ENCODE measurements at places on chromosomes 7 and 10.
A peak's percentile ranks its signal among the peaks of the same experiment; 100 is the strongest.

GRCh38 chr10:95176101-95176500, 17.9 kb upstream of the ACSM6 start:
- no peak for DNase-seq

DNA sequence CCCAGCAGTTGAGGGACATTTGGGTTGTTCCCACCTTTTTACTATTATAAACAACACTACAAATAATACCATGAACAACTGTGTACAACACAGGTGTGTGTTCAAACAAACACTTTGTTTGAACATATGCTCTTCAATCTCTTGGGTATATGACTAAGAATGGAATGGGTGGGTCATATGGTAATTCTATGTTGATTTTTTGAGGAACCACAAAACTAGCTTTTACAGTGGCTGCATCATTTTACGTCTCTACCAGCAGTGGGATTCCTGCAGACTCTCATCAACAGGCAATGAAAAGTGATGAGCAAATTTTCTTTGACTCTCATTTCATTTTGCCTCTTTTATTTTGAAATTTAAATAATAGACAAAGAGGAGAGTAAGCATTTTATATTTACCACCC, 116.9 kb upstream of the KLF14 start:
- DNase-seq, result no peak

DNA sequence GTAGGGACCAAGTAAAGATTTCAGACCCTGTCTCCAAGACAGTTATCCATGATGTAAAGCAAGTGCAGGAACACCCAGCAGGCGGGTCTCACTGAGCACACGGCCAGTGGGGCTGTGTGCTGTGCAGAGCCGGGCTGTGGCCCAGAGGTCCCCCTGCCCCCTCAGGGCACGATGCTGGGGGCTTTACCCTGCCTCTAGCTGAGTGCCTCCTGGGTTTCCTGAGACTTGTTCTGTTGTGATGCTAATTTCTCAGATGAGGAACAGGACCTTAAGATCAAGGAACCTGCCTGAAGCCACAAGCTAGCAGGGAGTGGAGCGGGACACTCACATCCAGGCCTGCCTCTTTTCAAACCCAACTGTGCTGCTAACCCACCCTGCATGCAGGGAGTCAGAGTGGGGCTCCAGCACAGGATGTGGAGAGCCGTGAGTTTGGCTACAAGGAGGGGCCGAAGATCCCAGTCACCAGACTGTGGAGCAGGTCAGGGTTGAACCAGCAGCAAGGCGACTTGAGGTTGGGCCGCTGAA, 76.1 kb upstream of the LYZL2 start:
- no peak for DNase-seq

- DNase-seq, result peak; percentile 3
Observed at GRCh38 chr7:30276203-30276900, 8.0 kb upstream of the ZNRF2 start.

- no peak for DNase-seq
Observed at GRCh38 chr10:1251769-1252168, 195.6 kb downstream of the WDR37 start.

DNA sequence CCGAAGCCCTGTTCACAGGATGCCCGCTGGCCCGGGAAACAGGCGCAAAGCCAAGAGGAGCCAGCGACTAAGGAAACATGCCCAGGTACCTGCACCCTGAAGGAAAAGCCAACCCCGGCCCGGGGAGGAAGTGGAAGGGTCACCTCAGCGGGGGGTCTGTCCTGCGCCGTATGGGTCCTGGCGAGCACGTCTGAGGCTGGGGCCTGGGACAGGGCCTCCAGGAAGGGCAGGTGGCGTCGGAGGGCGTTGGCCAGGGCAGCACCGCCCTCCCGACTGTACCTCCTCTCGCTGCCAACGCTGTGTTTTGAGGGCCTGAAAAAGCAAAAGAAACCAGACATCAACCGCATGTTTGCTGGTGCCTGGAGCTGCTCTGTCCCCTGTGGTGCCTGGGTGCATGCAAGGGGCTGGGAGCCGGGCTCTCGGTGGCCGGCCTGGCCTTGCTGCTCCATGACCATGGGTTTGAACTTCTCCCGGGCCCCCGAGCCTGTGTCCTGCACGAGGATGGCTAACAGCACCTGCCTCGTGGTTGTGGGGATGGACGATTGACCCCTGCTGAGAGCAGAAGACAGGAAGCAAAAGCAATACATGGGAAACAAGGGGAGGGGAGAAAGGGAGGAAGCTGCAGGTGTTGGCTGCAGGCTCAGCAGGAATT, 395.3 kb downstream of the PTPRN2 start:
- no peak for DNase-seq

DNA sequence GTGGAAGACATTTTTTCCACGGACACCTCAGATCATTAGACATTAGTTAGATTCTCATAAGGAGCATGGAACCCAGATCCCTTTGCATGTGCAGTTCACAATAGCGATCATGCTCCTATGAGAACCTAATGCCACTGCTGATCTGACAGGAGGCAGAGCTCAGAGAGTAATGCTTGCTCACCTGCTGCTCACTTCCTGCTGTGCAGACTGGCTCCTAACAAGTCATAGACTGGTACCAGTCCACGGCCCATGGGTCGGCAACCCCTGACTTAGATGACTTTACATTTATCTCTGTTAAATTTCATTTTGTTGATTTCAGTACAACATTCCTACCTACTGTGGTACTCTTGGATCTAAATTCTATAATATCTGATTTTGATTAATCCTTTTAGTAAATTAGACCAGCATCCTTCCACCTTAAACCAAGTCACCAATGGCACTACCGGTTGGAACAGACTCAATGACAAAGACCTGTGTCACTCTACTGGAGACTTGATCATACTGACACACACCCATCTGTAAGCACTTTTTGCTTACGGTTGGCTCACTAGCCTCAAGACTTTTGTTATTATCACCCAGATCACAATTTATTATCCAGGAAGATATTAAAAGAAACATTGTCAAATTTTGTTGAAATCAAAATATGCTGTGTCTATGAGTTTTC, 8.0 kb upstream of the CCDC71L start:
- no peak for DNase-seq

DNA sequence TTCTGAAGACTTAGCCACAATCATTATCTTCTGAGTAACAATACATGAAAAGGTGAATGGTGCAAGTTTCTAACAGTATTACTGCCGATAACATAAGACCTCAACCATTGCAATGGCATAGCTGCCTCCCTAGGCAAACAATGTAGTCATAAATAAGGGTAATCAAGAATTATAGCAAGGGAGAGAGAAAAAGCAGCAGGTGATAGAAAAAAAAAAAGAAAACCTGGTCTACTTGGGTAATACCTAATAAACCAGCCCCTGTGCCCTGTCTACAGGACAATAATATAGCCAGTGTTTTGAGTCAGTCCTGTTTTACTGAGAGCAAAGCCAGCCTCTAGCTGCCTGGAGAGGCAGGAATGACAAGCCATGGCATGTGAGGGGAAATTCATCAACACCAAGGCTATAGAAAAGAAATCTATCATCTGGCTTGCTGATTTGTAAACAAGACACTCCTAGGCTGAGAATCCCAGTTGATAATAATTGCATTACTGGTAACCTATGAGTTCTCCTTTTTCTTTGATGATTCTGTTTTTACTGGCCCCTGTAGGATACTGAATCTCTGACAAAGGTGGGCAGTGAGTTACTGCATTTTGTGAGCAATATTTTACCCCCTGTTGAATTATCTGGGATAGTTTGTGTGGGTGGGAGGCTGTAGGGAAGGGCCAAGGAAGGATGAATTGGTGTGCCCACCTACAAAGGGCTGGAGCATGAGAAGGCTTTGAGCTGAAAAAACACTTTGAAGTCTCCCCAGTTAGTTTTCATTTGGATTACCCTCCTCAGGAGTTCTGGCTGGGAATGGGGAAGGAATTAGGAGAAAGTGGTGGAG, 1.7 kb upstream of the WEE2 start:
- no peak for DNase-seq

DNA sequence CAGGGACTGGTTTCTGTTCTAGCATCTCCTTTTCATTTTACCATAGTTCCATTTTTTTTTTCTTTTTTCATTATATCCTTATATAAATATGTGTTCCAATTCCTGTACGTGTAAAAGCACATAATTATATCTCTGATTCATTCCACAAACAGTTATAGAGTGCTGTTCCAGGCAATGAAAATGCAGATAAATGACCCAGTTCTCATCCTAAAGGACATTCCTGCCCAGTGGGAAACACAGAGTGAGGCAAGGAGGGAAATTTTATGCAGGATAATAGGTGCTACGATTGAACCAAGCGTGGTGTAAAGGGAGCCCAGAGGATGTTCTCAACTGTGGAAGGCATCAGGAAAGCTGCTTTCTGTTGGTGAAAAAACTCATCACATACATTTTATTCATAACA, 408.1 kb downstream of the GATA3 start:
- no peak for DNase-seq

GRCh38 chr7:45869426-45869825, 3.5 kb downstream of the CCDC201 start:
- no peak for DNase-seq

DNA sequence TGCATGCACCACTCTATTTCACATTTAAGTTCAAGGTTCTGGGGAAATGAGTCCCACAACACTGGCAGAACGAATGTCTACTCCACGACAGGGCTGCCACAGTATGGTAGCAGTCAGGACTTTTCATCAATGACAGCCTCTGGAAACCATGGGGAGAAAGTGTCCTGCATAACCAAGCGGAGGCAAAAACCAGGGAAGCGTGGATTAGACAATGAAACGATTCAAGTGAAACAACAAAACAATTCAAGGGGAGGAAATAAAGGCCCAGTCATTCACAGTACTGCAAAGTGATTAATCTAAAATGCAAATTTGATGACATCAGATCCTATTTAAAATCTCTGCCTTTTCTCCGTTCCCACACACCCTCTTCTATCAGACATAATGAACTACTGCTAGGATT, 168.2 kb downstream of the DPY19L1 start:
- no peak for DNase-seq
